ENCODE measurements at places on chromosomes 13 and 19. TPM values are rescaled to one million over a fixed set of nuclear protein-coding genes. Genes with fewer than 3 reads are reported as not detected.

DNA sequence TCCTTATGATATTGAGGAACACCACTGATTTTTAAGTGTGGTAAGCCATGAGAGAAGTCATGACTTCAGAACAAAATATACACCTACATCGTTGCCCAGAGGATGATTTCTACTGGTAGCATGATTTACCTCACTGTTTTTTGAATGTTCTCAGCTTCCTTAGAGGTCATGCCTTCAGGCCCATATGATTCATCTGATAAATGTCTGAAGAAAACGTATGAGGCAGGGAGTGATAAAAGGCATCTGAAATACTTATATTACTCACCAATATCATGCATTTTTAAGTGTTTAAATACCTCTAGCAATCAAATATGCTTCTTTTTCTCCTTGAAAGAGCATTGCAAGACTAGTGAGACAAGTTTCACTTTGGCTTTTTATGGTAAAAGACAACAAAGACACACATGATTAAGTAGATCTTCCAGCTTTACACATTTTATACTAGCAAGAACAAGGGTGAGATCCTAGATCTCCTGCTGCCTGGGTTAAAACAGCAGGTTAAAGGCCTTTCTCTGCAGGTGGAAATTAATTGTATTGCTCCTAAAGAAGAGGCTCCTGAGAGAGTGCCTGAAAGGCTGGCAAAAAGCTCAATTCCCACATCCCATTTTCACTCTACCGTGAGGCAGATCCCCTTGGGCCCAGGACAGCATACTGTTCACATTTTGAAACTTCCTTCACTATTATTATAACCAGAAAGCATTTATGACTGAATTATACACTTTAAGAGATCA is 432.4 kb downstream of the SLITRK1 start:
- DNase-seq: no peak

DNA sequence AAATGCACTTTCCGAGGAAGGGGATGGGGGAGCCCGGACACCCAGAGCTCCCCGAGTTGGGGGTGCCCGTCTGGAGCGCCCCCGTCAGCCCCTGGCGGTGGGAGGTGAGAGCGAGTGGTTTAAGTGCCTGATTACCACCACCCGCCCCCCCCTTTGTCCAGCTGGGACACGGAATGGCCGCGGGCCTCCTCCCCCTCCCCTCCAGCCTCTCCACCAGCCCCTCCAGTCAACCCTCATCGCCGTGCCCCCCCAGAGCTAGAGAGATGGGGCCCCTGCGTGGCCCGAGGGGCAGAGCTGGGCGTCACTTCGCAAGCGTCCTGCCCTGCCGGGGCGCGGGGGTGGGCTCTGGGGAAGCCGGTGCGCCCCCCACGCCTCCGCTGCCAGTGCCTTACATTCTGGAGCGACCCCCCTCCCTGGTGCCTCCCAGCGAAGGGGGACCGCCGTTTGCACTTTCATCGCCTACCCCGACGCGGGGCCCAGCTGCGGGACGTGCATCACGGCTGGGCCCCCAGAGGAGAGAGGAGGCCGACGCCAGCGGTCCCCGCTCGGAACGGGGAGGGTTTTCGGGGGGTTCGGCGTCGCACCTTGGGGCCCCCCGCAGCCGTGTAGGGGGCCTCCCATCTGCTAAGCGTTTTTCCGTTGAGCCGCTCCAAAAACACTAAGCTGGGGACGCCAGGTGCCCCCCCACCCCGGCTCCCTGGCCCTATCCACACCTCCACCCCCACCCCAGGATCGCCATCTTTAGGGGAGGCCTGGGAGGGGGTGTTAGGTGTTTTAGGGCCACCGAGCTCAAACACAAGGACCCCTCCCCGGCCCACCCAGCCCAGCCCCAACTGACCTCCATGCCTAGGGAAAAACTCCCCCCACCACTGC is 16.4 kb downstream of the SMIM24 start:
- DNase-seq: peak; percentile 63

DNA sequence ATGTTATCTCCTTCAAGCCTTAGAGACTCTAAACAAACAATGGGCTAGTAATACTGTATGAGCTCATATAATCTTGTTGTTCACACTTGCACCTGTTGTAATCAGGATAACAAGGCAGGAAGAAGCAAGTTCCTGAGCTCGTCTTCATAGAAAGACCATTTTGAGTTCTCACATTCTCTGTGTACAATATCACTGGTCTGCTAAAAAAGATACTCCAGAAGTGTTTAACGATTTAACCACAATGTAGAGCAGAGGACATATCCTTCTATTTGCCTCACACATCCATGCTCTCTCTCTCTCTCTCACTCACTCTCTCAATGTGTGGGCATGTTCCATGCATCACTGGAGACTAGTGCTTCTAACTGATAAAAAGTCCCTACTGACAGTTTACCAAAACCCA is 122.9 kb downstream of the MIPEP start:
- DNase-seq: no peak

DNA sequence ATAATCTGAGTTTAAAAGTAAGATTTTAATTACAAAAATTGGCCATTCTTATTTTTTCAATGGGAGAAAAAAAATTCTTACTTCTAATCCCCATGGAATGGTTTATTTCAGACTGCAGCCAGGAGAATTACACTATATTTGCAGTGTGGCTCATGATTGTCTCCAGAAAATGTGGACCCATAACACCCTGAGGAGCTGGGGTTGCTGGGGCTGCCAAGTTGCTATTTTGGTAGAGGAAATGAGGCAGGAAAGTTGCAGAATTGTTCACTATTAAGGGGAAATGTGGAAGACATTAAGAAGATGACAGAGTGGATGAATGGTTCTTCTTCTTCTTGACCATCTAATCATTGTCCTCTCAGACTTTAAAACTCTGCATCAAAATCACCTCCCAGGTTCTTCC is 4.6 kb upstream of the SCEL start:
- DNase-seq: no peak

DNA sequence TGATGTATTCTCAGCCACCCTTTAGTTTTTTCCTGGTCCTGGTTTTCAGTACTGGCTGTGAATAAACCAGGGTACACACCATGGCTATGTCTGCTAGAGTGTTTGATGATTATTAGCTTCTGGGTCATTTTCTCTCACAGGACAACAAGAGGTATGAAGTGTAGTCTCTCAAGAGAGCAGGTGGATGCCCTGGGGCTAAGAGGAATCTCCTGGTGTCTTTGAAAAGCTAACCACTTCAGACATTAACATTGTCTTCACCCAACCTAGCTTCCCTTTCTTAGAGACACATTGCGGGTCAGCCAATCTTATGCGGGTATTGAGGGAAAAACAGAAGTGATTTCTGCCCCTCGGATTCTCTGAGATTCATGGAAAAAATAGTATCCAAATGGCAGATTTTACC is 1.6 kb downstream of the ZNF730 start:
- no peak for DNase-seq

DNA sequence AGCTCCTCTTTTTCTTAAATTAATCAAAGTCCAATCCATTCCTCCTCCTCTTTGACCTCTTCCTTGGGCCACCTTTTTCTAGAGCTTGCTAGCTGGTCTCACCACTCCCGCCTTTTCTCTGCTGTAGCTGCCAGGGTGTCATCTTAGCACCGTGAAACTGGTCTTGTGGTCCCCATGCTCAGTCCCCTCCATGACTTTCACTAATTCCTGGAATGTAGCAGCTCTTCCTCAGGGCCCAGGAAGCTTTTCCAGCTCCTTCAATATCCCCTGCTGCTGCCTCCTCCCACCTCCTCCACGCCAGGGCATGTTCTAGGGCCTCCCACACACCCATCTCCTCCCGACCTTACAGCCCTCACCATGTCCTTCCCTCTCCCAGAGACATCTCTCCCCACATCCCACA is 222.2 kb downstream of the MYO16 start:
- peak; percentile 77 for DNase-seq

- DNase-seq: no peak
Measured at GRCh38 chr13:76533251-76533650, 353.0 kb downstream of the KCTD12 start.

DNA sequence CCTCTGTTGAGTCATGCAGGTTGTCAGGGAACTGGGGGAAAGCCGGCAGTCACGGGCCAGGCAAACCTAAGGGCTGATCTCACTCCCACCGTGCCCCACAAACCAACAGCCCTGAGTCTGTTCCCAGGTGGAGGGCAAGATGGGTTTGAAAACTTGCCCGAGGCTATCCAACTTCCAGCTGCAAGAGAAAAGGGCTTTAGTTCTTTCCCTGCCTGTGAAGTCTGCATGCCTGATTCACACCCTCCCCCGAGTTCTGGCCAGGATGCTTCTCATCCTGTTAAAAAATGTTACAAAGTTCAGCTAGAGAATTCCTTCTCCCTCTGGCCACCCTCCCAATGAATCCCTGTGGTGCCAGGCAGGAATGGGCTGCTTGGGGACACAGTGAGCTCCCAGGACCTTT is 33.1 kb downstream of the MYO16 start:
- peak; percentile 58 for DNase-seq

RFPL4A gene
- not detected for total RNA-seq

CCDC9 gene
- total RNA-seq: 33.8 TPM

ZNF571 gene
- 3.9 TPM for total RNA-seq

LCP1 gene
- 3.0 TPM for total RNA-seq

CD37 gene
- total RNA-seq: not detected

SCEL gene
- not detected for total RNA-seq
